Amniotic stem cell (primary cell): ENCODE measurements at places on chromosomes 12 and 14.

- DNase-seq = no peak
Observed at GRCh38 chr14:65788876-65789275, 376.3 kb downstream of the FUT8 start.

DNA sequence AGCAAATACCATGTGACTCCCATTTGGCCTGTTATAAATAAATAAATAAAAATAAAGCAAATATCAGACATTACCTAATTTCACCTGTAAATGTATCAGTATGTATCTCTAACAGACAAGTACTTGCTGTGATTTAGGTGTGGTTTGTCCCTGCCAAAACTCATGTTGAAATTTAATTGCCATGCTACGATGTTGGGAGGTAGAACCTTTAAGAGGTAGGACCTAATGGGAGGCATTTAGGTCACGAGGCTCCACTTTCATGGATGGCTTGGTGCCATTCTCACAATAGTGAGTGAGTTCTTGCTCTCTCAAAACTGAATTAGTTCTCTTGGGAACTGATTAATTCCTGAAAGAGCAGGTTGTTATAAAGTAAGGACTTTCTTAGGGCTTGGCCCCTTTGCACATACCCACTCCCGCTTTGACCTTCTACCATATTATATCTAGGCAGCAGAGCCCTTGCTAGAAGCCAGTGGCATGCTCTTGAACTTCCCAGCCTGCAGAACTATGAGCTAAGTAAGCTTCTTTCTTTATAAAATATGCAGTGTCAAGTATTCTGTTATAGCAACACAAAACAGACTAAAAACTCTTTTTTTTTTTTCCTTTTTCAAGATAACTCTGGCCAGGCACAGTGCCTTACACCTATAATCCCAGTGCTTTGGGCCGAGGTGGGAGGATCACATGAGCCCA, 26.0 kb downstream of the VEZT start:
- no peak for DNase-seq

DNA sequence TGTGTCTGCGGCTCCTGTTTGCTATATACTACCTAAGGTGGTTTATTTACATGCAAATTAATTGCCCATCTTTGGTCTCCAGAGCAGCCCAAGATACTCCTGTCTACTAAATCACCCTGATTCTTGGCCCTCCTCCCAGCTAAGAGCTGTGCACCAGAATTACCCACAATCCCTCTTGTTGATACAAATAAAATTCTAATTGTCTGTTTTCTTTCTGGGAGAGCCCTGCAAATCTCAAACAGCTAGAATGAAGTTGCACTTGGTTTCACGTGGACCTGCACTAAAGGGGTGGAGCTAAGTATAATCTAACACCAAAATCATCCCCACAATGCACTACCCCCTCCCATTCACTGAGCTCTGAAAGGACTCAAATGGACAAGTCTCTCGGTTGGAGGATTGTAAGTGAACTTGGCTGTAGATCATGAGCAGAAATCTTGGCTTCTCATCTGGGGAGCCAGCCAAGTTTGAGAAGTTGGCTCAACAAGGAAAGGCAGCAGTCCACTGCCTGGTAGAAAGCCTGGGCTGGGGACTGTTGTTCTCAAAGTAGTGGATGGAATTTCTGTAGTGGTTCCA, 6.6 kb downstream of the MAX start:
- DNase-seq = no peak

GRCh38 chr12:12964255-12964654, 12.3 kb upstream of the GPRC5D start:
- DNase-seq = no peak

GRCh38 chr14:61838661-61839245, 76.5 kb downstream of the SNAPC1 start:
- no peak for DNase-seq

DNA sequence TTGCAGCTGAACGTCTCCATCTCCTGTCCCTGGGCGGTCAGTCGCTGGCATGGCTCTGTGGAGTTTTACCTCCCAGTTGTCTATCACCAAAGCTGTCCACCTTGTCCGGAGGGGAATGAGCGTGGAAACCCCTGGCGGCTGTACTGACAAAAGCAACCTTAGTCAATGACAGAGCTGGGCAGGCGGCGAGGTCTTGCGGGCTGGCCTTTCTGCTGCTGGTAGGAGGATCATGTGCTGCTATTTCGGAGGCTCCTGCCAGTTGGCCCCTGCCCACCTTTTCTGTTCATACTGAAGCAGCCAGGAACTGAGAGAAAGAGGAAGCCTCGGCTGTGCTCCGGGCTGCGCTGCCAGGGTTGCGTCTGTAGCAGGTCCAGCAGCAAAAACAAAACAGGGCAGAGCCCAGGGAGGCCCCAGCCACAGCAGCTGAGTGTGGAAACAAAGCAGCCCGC, 57.7 kb downstream of the HMGA2 start:
- no peak for DNase-seq

- DNase-seq = no peak
Observed at GRCh38 chr14:35881280-35881679, 55.1 kb downstream of the BRMS1L start.

DNA sequence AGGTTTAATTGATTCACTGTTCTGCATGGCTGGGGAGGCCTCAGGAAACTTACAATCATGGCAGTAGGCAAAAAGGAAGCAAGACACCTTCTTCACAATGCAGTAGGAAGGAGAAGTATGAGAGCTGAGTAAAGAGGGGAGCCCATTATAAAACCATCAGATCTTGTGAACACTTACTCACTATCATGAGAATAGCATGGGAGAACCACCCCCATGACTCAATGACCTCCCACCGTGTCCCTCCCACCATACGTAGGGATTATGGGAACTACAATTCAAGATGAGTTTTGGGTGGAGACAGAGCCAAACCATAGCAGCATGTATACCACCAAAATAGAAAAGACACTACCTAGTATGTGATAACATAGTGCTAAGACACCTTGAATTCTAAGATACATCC, 2.9 kb upstream of the HMGA2 start:
- DNase-seq = no peak

GRCh38 chr12:131862994-131863710, 31.3 kb upstream of the ULK1 start:
- DNase-seq = no peak

- DNase-seq = no peak
Observed at GRCh38 chr12:47841501-47841900, 21.8 kb upstream of the HDAC7 start.
